ENCODE measurements at places on chromosomes 12 and 14. TPM values are rescaled to one million over a fixed set of nuclear protein-coding genes. Genes with fewer than 3 reads are reported as not detected.
A peak's percentile ranks its signal among the peaks of the same experiment; 100 is the strongest.

DNA sequence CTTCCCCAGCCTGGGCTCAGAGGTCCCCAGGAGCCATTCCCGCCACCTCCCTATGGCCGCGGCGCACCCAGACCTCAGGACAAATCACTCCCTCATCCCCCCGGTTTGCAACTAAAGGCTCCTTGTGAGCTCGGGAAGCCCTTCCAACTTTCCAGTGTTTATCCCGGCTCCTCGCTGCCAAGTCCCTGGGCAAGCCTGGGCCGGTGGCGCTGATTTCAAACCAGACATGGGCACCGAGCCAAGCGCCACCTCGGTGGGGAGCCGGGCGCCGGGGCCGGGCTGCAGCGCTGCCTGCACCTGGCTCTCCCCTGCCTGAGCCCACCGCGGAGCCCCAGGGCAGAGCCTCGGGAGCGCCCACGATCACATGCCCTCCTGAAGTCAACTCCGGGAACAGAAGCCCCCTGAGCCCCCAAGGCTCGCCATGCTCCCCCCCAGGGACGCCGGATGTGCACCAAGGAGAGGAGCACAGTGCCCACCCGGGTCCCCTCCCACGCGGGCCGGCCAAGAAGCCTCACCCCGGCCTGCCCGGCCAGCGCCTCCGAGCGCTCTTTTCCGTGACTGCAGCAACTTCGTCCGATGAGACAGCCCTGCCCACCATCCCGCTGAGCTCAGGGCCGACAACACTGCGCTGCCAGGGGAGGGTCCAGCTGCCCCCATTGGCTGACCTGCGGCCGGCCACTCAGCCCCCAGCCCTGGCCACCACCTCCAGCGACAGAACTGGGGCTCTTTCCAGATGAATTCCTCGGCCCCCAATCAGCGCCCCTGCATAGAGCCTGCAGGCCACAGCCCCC, 50.0 kb downstream of the NCOR2 start:
- peak overlapping the region; percentile 98 for H3K27ac ChIP-seq
- H3K4me1 ChIP-seq = no peaks in the 10 kb centered on the region
- no peak overlapping the region for H3K4me3 ChIP-seq
- H3K27me3 ChIP-seq = no peaks in the 10 kb centered on the region
- peak; percentile 93 for DNase-seq
- no peaks in the 10 kb centered on the region for H3K36me3 ChIP-seq

DNA sequence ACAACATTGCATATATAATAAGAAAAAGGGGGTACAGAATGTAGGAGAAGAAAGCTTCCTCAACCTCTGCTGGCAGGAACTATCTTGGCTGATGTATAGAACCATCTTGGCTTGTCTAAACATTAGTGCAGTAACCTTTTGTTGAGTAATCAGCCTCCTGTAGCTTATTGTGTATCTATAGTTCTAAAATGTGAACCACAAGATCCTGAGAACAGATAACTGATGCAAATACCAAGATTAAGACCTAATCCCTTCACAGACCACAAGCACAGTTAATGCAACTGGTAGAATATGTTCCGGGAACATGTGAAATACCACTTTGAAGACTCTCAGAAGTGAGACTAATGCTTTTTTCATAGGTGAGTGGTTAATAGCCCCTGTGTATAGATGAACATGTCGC, 50.7 kb upstream of the KCNC2 start:
- H3K4me3 ChIP-seq = no peak overlapping the region
- H3K36me3 ChIP-seq = no peaks in the 10 kb centered on the region
- H3K4me1 ChIP-seq = no peaks in the 10 kb centered on the region

DNA sequence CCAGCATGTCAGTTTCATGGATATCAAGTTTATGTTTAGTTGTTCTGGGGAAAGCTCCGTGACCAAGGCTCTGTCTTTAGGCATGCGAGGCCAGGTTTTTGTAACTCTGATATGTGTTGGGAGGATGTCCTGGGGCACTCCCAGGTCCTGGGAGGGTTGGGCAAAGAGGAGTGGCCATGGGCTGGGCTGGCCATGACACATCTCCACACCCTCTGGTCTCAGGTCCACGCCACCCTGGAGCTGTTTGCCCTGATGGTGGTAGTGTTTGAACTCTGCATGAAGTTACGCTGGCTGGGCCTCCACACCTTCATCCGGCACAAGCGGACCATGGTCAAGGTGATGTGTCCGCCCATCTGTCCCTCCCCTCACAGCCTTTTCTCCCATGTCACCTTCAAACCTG, 46.4 kb downstream of the TPCN1 start:
- H3K27ac ChIP-seq = no peak overlapping the region
- H3K4me1 ChIP-seq = no peaks in the 10 kb centered on the region
- H3K36me3 ChIP-seq = peaks cover 6% of the 10 kb centered on the region
- H3K4me3 ChIP-seq = no peak overlapping the region
- peak; percentile 15 for DNase-seq

- no peaks in the 10 kb centered on the region for H3K27me3 ChIP-seq
- H3K36me3 ChIP-seq = no peaks in the 10 kb centered on the region
- H3K4me3 ChIP-seq = no peak overlapping the region
- no peak overlapping the region for H3K27ac ChIP-seq
These were observed 2.3 kb upstream of the DIO2 start for GRCh38 chr14:80213602-80214001.

KLRG1 gene
- 4.5 TPM for total RNA-seq

- H3K27ac ChIP-seq = no peak overlapping the region
- H3K4me3 ChIP-seq = no peak overlapping the region
- H3K36me3 ChIP-seq = no peaks in the 10 kb centered on the region
- no peaks in the 10 kb centered on the region for H3K4me1 ChIP-seq
These were observed 60.1 kb downstream of the R3HDM2 start for GRCh38 chr12:57370696-57371095.

DNA sequence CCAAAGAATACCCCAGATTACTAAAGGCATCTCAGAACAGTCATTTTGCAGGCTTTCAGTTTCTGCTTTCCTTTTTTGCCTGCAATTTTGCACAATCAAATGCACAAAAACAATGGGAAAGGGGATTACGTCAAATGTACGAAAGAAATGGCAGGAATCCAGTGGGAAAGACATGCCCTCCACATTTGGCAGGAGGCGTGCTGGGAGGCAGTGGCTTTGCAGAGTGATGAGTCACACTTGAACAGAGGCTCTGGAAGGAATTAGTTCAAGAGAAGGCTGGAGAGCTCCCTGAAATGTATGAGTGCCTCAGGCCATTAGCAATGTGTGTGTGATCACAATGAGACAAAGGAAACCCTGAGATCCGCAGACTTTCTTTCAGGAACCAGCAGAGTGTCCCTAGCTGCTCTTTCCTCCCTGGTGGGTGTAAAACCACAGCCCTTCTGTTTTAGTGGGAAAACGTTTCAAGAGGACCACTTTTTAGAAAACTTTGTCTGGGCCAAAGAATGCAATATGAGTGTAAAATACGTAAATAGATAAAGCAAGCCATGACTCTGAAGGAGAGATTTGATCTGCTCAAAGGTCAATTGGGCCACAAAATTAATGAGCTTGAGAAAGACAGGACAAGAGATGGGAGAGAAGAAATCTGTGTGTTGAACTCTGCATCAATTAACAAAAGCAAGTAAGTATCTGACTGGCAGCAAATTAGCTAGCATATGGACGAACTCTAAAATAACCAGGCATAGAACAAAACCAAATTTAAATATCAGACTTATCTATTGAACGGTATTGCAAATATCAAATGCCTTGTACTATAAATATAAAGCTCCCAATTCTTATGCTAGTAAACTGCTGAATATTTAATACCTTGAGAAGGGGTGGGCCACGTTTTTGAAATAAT, 155.4 kb upstream of the PDE3A start:
- DNase-seq = peak; percentile 89
- no peak overlapping the region for H3K4me3 ChIP-seq
- H3K27me3 ChIP-seq = no peaks in the 10 kb centered on the region
- no peaks in the 10 kb centered on the region for H3K36me3 ChIP-seq
- no peak overlapping the region for H3K27ac ChIP-seq

DNA sequence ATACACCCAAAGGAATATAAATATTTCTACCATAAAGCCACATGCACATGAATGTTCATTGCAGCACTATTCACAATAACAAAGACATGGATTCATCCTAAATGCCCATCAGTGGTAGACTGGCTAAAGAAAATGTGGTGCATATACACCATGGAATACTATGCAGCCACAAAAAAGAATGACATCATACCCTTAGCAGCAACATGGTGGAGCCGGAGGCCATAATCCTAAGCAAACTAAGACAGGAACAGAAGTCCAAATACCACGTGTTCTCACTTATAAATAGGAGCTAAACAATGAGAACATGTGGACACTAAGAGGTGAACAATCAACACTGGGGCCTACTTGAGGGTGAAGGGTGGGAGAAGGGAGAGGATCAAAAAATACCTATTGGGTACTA, 198.5 kb downstream of the BMP4 start:
- no peaks in the 10 kb centered on the region for H3K4me1 ChIP-seq
- H3K27ac ChIP-seq = no peak overlapping the region
- no peak overlapping the region for H3K4me3 ChIP-seq
- no peaks in the 10 kb centered on the region for H3K27me3 ChIP-seq
- DNase-seq = no peak

GRCh38 chr12:43281563-43281962, 270.4 kb downstream of the ADAMTS20 start:
- H3K4me3 ChIP-seq = no peak overlapping the region
- no peak overlapping the region for H3K27ac ChIP-seq
- no peaks in the 10 kb centered on the region for H3K27me3 ChIP-seq
- no peaks in the 10 kb centered on the region for H3K4me1 ChIP-seq
- DNase-seq = no peak

- H3K4me3 ChIP-seq = no peak overlapping the region
- H3K27me3 ChIP-seq = no peaks in the 10 kb centered on the region
- H3K27ac ChIP-seq = no peak overlapping the region
- H3K4me1 ChIP-seq = no peaks in the 10 kb centered on the region
- H3K36me3 ChIP-seq = peaks cover 4% of the 10 kb centered on the region
These were observed 15.3 kb upstream of the CERS5 start for GRCh38 chr12:50182461-50182860.

DNA sequence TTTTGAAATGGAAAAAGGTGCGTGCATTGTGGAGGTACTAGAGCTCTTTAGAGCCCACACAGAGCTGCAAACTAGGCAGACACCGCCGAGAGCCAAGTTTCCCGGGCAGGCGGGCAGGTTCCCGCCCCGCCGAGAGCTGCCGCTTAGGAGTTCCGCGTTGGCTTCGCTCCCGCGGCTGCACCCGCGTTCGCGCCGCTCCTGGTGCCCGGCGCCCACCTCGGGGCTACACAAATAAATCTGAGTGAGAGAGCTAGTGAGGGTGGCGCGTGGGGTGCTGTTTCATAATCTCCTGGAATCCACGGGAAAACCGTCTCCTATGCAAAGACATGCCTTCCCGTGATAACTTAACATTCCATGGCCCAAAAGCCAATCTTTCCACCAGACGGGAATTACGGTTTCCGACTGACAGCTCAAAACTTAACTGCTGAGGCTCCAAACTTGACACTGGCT, 645 bp downstream of the KITLG start:
- no peaks in the 10 kb centered on the region for H3K27me3 ChIP-seq
- H3K36me3 ChIP-seq = no peaks in the 10 kb centered on the region
- H3K4me3 ChIP-seq = peak overlapping the region; percentile 74
- peak; percentile 51 for DNase-seq

- no peaks in the 10 kb centered on the region for H3K27me3 ChIP-seq
- peaks cover 3% of the 10 kb centered on the region for H3K4me1 ChIP-seq
- DNase-seq = no peak
- H3K36me3 ChIP-seq = no peaks in the 10 kb centered on the region
- no peak overlapping the region for H3K27ac ChIP-seq
These were observed 72.0 kb downstream of the PPP2R5E start for GRCh38 chr14:63470962-63471793.

IL22 gene
- total RNA-seq = not detected

- no peak overlapping the region for H3K27ac ChIP-seq
- peaks cover 2% of the 10 kb centered on the region for H3K4me1 ChIP-seq
- no peaks in the 10 kb centered on the region for H3K36me3 ChIP-seq
- DNase-seq = no peak
- H3K27me3 ChIP-seq = no peaks in the 10 kb centered on the region
These were observed 123.6 kb downstream of the TSPAN9 start for GRCh38 chr12:3200814-3201233.

ZDHHC22 gene
- not detected for total RNA-seq

DNA sequence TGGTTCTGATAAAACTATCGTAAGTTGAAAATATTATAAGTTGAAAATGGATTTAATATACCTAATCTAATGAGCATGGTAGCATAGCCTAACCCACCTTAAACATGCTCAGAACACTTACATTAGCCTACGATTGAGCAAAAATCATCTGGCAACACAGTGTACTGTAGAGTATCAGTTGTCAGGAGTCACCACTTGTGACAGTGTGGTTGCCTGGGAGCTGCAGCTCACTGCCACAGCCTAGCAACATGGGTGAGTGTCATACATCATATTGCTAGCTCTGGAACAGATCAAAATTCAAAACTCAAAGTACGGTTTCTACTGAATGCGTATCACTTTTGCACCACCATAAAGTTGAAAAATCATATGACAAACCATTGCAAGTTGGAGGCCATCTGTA, 203.5 kb downstream of the ATXN7L3B start:
- H3K4me1 ChIP-seq = no peaks in the 10 kb centered on the region
- DNase-seq = no peak
- no peak overlapping the region for H3K4me3 ChIP-seq
- no peak overlapping the region for H3K27ac ChIP-seq
- no peaks in the 10 kb centered on the region for H3K27me3 ChIP-seq

- DNase-seq = no peak
- no peaks in the 10 kb centered on the region for H3K36me3 ChIP-seq
- H3K4me3 ChIP-seq = no peak overlapping the region
- H3K27ac ChIP-seq = peak overlapping the region; percentile 67
- peaks cover 12% of the 10 kb centered on the region for H3K4me1 ChIP-seq
These were observed 13.2 kb downstream of the STK38L start for GRCh38 chr12:27257104-27257843.

SOAT2 gene
- total RNA-seq = 1.2 TPM

GRCh38 chr12:6860942-6861341, 6.4 kb upstream of the TPI1 start:
- no peaks in the 10 kb centered on the region for H3K27me3 ChIP-seq
- no peaks in the 10 kb centered on the region for H3K4me1 ChIP-seq
- DNase-seq = no peak
- H3K36me3 ChIP-seq = peaks cover 3% of the 10 kb centered on the region
- H3K27ac ChIP-seq = no peak overlapping the region

CIROP gene
- 0.18 TPM for total RNA-seq

DNA sequence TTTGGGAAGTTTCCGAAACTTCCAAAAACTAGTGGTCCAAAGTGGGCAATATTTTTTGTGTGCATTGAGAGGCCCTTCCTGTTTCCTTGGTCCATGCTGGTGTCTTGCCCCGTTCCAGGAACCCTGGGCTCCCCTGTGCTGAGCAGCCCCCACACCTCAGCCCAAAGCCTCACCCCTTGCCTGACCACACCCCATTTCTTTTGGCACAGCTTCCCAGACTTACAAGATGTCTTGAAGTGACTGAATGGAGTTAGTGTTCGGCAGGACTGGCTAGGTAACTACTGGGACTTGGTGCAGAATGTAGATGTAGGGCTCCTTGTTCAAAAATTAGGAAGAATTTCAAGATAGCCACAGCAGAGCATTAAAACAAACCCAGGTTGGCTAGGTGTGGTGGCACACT, 68.6 kb downstream of the ETV6 start:
- no peaks in the 10 kb centered on the region for H3K27me3 ChIP-seq
- no peak overlapping the region for H3K27ac ChIP-seq
- no peak for DNase-seq
- H3K4me1 ChIP-seq = peaks cover 7% of the 10 kb centered on the region
- H3K4me3 ChIP-seq = no peak overlapping the region
